Endothelial cell of coronary artery (primary cell): ENCODE measurements at places on chromosomes 4 and X. TPM values are rescaled to one million over a fixed set of nuclear protein-coding genes. Genes with fewer than 3 reads are reported as not detected.

Gene TKTL1
- not detected in 2 replicates for total RNA-seq

Gene DUSP21
- total RNA-seq = not detected in 2 replicates

Gene PPEF2
- not detected in 2 replicates for total RNA-seq

Gene NXF2B
- not detected in 2 replicates for total RNA-seq

Gene MAGEC1
- not detected in 2 replicates for total RNA-seq

Gene AVPR2
- not detected in 2 replicates for total RNA-seq

Gene XAGE1A
- total RNA-seq = not detected in 2 replicates

Gene SOX3
- total RNA-seq = not detected in 2 replicates

Gene VCX2
- total RNA-seq = not detected in 2 replicates

Gene FAT4
- 40.0 and 42.5 TPM in 2 replicates for total RNA-seq

Gene GC
- total RNA-seq = not detected in 2 replicates

Gene MGAT4D
- total RNA-seq = not detected in 2 replicates

Gene ETDB
- not detected in 2 replicates for total RNA-seq

Gene PPP4R3C
- total RNA-seq = not detected in 2 replicates

Gene NOX1
- total RNA-seq = 0.09 TPM in 1 of 2 replicates, not detected in the other

Gene CSN1S1
- not detected in 2 replicates for total RNA-seq

Gene NPFFR2
- total RNA-seq = 0.54 and 0.66 TPM in 2 replicates

Gene MAGEA2B
- not detected in 2 replicates for total RNA-seq

Gene SSX2B
- total RNA-seq = not detected in 2 replicates

Gene KIAA1210
- total RNA-seq = not detected in 2 replicates

Gene KCTD8
- total RNA-seq = under 0.01 TPM in 1 of 2 replicates, not detected in the other

Gene IQCM
- total RNA-seq = not detected in 2 replicates

Gene GNRHR
- not detected in 2 replicates for total RNA-seq

Gene PAGE2B
- total RNA-seq = not detected in 2 replicates

Gene VCX
- total RNA-seq = not detected in 2 replicates

Gene HSFX2
- 0.18 and 0.28 TPM in 2 replicates for total RNA-seq

Gene LAMTOR3
- total RNA-seq = 20.2 and 20.6 TPM in 2 replicates

Gene CT47B1
- total RNA-seq = not detected in 2 replicates

Gene COX18
- 13.4 TPM in 2 replicates for total RNA-seq

Gene DCLK2
- total RNA-seq = 1.8 and 2.2 TPM in 2 replicates

Gene RPS6KA6
- 0.19 and 0.99 TPM in 2 replicates for total RNA-seq

Gene AKAP4
- not detected in 2 replicates for total RNA-seq

Gene TMLHE
- total RNA-seq = 9.5 and 10.3 TPM in 2 replicates

Gene TACR3
- total RNA-seq = under 0.01 TPM in 1 of 2 replicates, not detected in the other

Gene ESX1
- not detected in 2 replicates for total RNA-seq

Gene NAP1L5
- total RNA-seq = 4.1 and 6.3 TPM in 2 replicates

Gene GUCY2F
- under 0.01 TPM in 2 replicates for total RNA-seq

Gene AFAP1
- 51.8 and 110 TPM in 2 replicates for total RNA-seq

Gene PPEF1
- not detected in 2 replicates for total RNA-seq

Gene VCX3A
- not detected in 2 replicates for total RNA-seq

Gene SYTL5
- total RNA-seq = 0.09 TPM in 1 of 2 replicates, not detected in the other

Gene SFRP2
- total RNA-seq = not detected in 2 replicates

Gene TSPAN7
- total RNA-seq = 1.5 and 3.7 TPM in 2 replicates

Gene ADH7
- total RNA-seq = not detected in 2 replicates

Gene MFAP3L
- total RNA-seq = 0.36 and 1.4 TPM in 2 replicates

Gene GAGE2A
- total RNA-seq = not detected in 2 replicates

Gene RBMXL3
- total RNA-seq = not detected in 2 replicates

Gene SAT1
- total RNA-seq = 249 and 267 TPM in 2 replicates

Gene GYG2
- total RNA-seq = under 0.01 and 0.09 TPM in 2 replicates

Gene HOPX
- 0.36 and 3.7 TPM in 2 replicates for total RNA-seq

Gene CT45A1
- not detected in 2 replicates for total RNA-seq

Gene FGA
- total RNA-seq = not detected in 2 replicates
